ENCODE measurements at places on chromosomes 5 and 9.

DNA sequence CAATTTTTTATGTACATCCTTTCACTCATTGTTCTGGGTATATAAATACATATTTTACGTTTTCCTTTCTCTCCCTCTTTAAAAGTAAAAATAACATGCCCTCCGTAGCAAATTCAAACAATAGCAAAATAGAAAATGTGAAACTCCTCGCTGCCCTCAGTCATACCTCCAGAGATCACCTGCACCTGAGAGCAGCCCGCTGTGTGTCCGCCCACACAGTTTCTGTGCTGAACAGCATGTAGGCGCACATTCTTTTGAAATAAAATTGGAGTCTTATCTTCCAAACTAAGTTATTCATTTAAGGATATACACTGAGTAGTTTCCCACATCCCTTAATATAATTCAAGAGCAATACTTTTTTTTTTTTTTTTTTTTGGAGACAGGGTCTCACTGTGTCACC, 255.7 kb downstream of the AOPEP start:
- no peak overlapping the region for H3K27ac ChIP-seq
- no peaks in the 10 kb centered on the region for H3K36me3 ChIP-seq
- DNase-seq: no peak
- no peak overlapping the region for H3K4me3 ChIP-seq
- peaks cover 6% of the 10 kb centered on the region for H3K4me1 ChIP-seq

- no peaks in the 10 kb centered on the region for H3K27me3 ChIP-seq
- H3K4me1 ChIP-seq: no peaks in the 10 kb centered on the region
- no peak for DNase-seq
- no peaks in the 10 kb centered on the region for H3K36me3 ChIP-seq
Measured at GRCh38 chr5:146751054-146751453, 127.5 kb downstream of the PPP2R2B start.

- H3K27me3 ChIP-seq: no peaks in the 10 kb centered on the region
- DNase-seq: no peak
- no peak overlapping the region for H3K4me3 ChIP-seq
- peaks cover 48% of the 10 kb centered on the region for H3K4me1 ChIP-seq
- H3K36me3 ChIP-seq: peaks cover 56% of the 10 kb centered on the region
Measured at GRCh38 chr9:127910613-127911205, 6.1 kb downstream of the ST6GALNAC4 start.

DNA sequence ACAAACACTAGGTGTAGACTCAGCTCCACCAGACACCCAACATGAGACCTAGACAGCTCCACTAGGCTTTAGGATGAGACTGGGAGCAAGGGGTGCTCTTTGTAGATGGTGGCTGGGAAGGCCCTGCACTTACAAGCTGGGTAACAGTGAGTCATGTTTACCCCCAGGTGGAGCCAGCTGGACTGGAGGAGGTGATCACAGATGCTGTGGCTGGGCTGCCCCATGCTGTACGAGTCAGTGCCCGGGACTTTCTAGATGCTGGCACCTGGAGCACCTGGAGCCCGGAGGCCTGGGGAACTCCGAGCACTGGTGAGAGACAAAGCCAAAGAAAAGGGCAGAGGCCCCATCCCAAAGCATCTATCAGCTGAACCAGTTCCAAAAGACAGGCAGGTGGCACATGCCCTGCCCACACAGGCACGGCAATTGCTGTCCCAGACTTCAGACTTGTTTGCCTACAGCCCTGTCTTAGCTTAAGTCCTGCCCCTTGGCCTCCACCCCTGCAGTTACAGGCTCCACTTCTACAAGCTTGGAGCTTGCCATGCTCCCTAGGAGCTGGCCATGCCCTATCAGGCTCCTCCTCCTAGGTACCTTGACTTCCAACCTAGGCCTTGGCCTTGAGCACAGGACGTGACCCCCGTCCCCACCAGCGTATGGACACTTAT, 2.7 kb downstream of the CCL27 start:
- no peak overlapping the region for H3K27ac ChIP-seq
- no peak for DNase-seq
- H3K4me3 ChIP-seq: no peak overlapping the region
- peaks cover 14% of the 10 kb centered on the region for H3K4me1 ChIP-seq
- no peaks in the 10 kb centered on the region for H3K27me3 ChIP-seq

GRCh38 chr5:1208743-1209488, 7.5 kb downstream of the SLC6A19 start:
- peaks cover 5% of the 10 kb centered on the region for H3K4me1 ChIP-seq
- no peak overlapping the region for H3K4me3 ChIP-seq
- peak; percentile 55 for DNase-seq
- no peak overlapping the region for H3K27ac ChIP-seq
- H3K36me3 ChIP-seq: no peaks in the 10 kb centered on the region

DNA sequence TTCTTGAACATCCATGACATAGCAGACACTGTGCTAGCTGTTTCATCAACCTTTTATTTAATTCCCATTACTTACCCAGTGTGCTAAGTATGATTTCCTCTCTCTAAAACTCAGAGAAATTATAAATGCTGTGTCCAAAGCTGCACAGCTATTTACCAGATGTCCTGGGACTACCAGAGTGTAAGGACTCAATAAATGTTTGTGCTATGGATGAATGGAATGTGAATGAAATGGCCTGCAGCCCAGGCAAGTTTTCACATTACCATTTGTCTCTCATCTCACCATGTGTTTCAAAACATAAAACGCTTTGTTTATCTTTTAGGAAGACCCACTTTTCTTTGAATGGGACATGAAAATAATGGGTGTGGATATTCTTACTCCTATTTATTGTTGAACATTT, 96.2 kb downstream of the ARHGEF28 start:
- H3K27ac ChIP-seq: no peak overlapping the region
- H3K27me3 ChIP-seq: peaks cover 10% of the 10 kb centered on the region
- H3K4me1 ChIP-seq: no peaks in the 10 kb centered on the region
- no peak for DNase-seq

DNA sequence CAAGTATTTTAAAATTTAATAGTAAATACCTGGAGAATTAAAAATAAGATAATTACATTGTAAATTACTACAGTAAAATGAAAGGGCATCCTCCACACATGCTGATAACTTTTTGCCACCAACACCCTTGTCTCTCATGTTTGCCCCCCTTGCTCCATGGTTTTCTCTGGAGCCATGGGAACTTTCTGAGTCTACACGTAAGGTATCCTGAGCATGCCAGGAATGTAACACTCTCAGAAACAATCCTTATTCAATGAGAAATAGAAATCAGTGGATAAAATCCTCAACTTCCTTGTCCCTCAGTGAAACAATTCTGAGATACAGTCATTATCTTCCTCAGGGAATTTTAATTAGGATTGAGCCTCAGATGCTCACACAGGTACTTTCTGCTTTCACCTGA, 108.9 kb downstream of the IZUMO3 start:
- no peaks in the 10 kb centered on the region for H3K4me1 ChIP-seq
- H3K36me3 ChIP-seq: no peaks in the 10 kb centered on the region
- H3K27ac ChIP-seq: no peak overlapping the region
- no peak for DNase-seq
- H3K4me3 ChIP-seq: no peak overlapping the region
- no peaks in the 10 kb centered on the region for H3K27me3 ChIP-seq

DNA sequence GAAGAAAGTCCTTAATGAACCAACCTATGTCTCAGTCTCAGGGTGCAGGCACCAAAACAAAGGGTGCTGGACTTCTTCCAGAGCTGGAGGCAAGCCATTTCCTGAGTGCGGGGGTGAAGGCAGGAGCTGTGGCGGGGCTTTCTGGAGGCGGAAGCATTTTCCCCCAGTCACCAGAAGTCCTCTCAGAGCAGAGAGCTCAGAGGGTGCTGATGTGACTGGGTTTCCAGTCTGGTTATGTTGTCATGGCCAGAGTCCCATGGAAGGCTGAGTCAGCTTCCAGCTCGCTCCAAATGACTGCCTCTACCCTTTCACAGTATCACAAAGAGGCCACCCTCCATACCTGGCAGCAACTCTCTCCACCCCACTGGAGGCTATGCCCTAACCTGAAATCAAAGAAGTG, 86.0 kb downstream of the TRPC7 start:
- H3K27me3 ChIP-seq: no peaks in the 10 kb centered on the region
- H3K4me1 ChIP-seq: no peaks in the 10 kb centered on the region
- H3K27ac ChIP-seq: no peak overlapping the region
- H3K36me3 ChIP-seq: no peaks in the 10 kb centered on the region

GRCh38 chr5:115028557-115028956, 141.2 kb downstream of the TRIM36 start:
- H3K36me3 ChIP-seq: no peaks in the 10 kb centered on the region
- no peaks in the 10 kb centered on the region for H3K4me1 ChIP-seq
- DNase-seq: no peak
- no peak overlapping the region for H3K27ac ChIP-seq
- no peak overlapping the region for H3K4me3 ChIP-seq
- no peaks in the 10 kb centered on the region for H3K27me3 ChIP-seq

GRCh38 chr5:59007460-59008063, 424.7 kb downstream of the RAB3C start:
- H3K4me3 ChIP-seq: no peak overlapping the region
- H3K27me3 ChIP-seq: no peaks in the 10 kb centered on the region
- H3K4me1 ChIP-seq: no peaks in the 10 kb centered on the region
- no peaks in the 10 kb centered on the region for H3K36me3 ChIP-seq

GRCh38 chr5:25393256-25393655, 748.5 kb upstream of the CDH10 start:
- no peaks in the 10 kb centered on the region for H3K4me1 ChIP-seq
- no peak for DNase-seq
- H3K27ac ChIP-seq: no peak overlapping the region

DNA sequence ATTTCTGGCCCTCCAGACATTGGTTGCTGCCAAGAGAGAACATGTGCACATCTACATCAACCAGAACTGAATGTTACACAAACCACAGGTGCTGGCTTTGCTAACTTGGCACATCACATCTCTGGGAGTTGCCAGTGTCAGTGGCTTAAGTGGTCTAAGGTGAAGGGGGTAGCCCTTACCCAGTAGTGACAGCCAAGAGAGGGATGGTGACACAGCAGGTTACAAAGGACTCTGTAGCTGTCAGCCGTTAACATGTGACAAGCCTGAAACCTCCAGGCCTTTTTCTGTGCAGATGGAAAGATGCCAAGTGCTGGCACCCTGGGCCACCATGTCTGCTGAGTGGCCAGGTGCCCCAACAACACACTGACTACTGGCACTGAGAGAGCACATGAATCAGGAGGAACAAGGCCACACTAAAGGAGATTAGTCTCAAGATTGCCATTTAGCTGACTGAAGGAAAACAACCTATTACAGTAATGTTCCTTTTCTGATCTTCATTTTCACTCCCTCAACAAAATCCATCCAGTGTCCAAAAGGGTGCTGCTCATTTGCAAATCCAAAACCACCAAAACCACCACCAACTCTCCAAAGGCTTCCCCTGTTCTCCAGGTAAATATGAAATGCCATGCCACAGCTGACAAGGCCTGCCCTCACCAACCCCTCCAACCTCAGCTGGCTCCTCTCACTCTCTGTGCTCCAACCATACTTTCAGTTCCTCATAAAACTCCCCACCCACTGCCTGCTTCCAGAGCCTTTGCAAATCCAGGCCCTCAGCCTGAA, 20.2 kb downstream of the SIL1 start:
- H3K27me3 ChIP-seq: no peaks in the 10 kb centered on the region
- H3K36me3 ChIP-seq: no peaks in the 10 kb centered on the region
- H3K4me3 ChIP-seq: no peak overlapping the region
- DNase-seq: no peak
- H3K27ac ChIP-seq: no peak overlapping the region

DNA sequence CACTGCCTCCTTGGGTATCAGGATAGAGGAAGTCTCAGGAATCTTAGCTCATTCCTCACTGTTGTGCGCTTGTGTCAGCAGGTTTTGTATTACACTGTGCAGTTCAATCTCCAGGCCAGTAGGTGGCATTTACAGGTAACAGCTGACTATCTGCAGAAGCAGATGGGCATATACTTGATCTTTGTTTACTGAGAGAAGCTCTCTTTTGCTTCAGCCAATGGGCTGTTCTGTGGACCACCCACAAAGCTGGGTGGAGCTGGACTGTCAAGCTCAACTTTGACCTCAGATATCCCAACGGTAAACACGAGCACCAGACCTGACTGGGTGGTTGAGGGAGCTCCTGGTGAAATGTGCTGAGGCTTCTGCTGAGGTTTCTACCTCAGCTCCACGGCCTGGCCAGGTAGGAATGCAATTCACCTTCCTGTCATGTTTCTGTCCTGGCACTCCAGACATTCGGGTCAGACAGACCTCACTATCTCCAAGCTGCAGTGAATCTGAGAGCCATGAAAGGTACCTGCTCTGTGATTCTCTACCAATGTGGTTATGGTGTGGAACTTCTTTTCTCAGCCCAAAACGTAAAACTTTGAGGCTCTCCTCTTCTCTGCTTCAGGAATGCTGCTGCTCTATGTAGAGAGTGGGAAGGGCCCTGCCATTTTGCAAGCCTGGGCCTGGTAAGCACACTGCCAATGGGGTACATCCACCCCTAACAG, 167.9 kb upstream of the ACTBL2 start:
- no peaks in the 10 kb centered on the region for H3K36me3 ChIP-seq
- no peak overlapping the region for H3K27ac ChIP-seq
- DNase-seq: peak; percentile 47
- H3K4me3 ChIP-seq: no peak overlapping the region
- no peaks in the 10 kb centered on the region for H3K4me1 ChIP-seq
- H3K27me3 ChIP-seq: no peaks in the 10 kb centered on the region

DNA sequence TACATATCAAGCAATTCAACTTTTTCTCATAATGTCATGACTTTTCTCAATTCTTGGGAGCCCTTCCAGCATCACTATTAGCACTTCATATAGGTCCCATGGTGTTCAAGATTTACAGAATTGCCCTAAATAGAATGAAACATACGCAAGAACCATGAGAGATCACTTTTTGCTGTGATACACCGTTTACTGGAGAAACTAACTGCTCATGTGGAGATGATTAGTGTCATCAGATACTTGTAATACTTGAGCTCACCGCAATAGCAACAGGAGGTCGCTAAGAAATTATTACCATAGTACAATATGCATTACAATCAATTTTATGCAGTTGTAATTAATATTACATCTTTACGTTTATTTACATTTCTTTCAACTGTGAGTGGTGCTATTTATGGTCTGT, 4.8 kb upstream of the PCSK5 start:
- H3K27me3 ChIP-seq: peaks cover 8% of the 10 kb centered on the region
- no peak for DNase-seq
- H3K27ac ChIP-seq: no peak overlapping the region
- no peaks in the 10 kb centered on the region for H3K36me3 ChIP-seq

DNA sequence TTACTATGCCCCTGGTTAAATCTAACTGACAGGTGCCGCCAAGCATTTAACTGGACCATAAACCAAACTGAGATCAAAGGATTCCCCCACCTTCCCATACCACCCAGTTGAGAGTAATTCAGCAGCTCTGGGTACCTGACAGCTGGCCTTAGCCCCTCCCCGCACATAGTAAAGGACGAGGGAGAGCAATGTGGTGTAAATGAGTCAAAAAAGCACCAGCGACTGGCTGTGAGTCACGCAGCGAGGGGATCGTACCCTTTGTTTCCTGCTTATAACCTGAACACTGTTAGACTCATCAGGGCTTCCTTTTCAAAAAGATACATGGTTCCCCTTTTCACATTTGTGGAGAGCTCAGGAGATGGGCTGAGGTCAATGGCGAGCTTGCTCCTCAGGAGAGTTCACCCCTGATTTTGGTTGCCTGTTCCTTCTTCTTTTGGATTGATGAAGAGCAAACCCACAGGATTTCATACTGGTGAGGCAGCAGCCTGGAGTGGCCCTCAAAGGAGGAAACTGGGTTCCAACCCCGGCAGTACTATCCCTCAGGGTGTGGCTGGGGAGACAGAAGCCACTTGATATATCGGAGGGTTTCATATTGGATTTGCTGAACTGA, 71.5 kb downstream of the ANKRD33B start:
- peaks cover 19% of the 10 kb centered on the region for H3K27me3 ChIP-seq
- no peak overlapping the region for H3K27ac ChIP-seq
- no peaks in the 10 kb centered on the region for H3K36me3 ChIP-seq
- peaks cover 4% of the 10 kb centered on the region for H3K4me1 ChIP-seq
- no peak overlapping the region for H3K4me3 ChIP-seq
- DNase-seq: no peak
